RPMI8226 (cell line): ENCODE measurements at places on chromosomes 11 and 22.

DNA sequence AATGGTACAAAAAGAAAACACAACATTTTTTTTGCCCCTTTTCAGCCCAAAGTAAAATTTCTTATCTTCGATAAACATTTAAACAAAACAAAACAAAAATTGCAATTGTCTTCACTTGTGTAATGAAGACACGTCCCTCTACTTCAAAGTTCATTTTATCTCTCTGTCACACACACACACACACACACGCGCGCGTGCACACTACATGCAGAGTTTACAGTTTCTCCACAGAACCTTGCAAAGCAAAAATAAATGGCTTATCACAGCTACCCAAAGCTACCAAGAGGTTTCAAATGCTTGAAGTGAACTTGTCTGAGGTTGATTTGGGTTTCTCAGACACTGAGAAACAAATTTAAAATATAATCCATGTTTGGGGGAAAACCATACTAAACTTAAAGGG is 72.3 kb downstream of the ETS1 start:
- DNase-seq: no peak

DNA sequence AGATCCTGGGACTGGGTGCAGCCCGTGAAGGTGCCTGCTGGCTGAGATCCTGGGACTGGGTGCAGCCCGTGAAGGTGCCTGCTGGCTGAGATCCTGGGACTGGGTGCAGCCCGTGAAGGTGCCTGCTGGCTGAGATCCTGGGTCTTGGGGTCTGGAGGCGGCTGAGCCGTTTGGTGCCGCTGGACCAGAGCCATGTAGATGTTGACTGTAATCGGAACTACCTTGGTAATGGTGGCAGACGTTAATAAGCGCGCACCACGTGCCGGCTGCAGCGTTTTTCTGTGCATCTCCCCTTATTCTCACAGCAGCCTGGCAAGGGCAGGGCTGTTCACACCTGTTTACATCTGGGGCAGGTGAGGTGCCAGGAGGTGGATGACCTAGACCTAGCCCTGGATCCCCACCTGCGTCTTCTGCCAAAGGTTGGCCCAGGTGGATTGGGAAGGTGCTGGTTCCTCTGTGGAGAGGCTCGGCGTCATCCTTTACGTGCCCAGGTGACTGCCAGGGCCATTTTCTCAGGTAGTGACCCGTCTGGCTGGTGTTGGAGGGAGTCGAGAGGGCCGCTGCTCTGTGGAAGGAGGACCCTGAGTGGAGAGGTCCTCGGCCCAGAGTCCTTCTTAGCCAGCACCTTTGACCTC is 382.5 kb downstream of the TBC1D22A start:
- DNase-seq: no peak

GRCh38 chr11:8098361-8098760 is 17.4 kb downstream of the TUB start:
- no peak for DNase-seq

DNA sequence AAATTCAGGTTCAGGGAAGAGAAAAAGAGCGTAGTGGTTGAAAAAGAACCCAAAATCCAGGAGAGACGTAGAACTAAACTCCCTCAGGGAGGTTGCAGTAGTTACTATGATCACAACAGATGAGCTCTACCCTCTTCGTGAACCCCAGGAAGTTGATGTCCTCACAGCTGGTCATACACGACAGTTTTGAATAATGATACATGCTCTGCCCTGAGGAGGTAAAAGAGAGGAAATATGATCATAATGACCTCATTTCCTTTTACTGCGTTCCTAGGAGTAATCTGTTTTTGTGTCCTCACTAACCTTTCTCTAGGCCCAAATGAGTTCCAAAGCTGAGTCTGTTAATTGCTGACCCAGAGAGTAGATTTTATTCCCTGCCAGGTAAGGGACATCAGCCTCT is 1.3 kb downstream of the PATE2 start:
- no peak for DNase-seq

DNA sequence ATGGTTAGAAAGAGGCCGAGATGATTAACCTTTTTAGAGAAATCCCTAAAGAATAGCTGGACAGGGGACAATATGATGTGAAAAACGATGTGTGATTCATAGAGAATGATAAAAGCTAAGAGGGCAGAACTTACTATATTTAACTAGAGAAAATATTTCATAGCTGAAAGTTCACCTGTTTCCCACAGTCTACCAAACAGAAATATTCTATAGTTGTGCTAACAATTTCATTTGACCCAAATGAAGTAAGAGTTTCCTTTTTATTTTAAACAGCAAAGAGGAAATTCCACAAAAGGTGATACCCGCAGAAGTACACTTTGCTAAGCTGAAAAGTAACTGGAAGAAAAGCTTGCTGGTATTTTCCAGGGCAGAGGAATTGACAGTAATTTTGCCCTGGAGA is 26.7 kb downstream of the ALKBH8 start:
- no peak for DNase-seq

DNA sequence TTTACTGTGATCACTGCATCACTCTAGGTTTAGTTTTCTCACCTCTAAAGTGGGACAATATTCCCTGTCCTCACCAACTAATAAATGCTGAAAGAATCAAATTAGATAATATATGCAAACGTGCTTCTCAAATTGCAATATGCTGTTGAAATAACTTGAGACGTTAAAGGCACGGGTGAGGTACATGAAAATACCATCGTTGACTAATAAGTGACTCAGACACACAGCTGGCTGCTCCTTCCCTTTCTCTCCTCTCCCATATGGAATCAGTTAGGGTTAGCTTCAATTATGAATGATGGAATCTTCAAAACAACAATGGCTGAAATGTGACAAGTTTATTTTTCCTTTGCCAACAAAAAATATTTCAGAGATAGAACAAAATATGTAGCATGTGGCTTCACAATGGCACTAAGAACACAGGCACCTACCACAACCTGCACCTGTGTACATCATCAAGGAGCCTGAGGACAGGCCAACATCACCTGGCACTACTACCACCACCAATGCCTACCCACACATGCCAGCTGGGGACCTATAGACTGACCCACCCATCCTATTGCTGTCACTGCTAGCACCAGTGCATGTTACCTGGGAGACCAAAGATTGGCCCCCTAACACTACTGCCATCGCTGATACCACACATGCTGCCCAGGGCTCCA is 13.7 kb downstream of the GDPD4 start:
- no peak for DNase-seq

DNA sequence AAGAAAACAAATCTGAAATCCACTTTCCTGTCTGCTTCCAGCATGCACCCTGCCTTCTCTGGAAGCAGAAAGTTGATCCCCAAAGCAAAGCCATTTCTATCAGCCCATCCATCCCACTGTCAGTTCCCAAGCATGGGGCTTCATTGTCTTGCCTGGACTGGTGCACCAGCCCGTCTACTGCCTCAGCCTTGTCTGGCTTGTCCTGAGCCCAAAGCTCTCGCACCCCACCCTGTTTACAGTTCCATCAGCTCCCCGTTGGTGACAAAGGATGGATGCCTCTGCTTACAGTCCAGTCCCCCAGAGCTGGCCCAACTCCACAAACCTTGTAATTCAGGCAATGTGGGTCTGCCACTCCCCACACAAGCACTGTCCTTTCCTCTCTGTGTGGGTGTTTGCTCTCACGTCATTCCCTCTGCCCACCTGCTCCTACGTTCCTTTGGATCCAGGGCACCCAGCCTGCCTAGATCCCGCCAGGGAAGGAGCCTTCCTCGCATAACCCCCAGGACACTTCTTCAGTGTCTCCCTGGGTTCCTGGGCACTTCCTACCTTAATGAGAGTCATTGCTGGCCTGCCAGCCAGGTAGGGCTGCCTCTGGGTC is 38.8 kb downstream of the FBLN1 start:
- DNase-seq: no peak

- DNase-seq: no peak
Measured at GRCh38 chr22:30244066-30244465, 2.5 kb downstream of the LIF start.

DNA sequence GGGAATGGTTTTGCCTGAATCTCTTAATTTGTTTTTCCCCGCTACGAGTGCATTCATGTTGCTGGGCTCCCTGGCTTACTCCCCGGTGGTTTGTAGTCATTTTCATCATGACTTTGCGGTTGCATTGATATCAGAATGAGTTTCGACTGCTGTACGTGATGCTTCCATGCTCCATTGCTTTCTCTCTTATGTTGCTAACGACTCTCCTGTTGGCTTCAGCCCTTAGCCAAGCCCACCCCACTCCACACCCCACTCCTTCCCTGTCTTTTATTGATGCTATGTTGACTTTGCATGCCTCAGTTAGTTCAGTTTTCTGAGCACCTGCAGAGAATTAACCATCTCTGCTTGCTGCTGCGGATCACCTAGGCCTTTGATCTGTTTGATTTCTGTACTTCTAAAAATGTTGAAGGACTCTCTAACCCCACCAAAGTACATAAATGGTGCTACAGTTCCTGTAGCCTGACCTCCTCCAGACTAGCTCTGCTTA is 65.3 kb downstream of the ARFGAP2 start:
- no peak for DNase-seq

DNA sequence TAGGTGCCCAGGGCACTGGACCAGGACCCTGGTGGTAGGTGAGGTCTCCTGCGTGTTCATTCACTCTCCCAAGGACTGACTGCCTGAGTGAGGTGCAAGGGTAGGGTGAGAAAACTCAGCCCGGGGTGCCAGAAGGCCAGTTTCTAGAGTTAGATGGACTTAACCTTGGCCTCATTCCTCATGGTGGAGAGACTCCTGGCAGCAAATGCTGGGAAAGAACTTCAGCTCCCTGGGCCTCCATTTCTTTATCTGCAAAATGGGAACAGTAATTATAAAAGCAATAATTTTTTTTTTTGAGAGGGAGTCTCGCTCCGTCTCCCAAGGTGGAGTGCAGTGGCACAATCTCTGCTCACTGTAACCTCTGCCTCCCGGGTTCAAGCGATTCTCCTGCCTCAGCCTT is 47.7 kb downstream of the TRIOBP start:
- DNase-seq: no peak

DNA sequence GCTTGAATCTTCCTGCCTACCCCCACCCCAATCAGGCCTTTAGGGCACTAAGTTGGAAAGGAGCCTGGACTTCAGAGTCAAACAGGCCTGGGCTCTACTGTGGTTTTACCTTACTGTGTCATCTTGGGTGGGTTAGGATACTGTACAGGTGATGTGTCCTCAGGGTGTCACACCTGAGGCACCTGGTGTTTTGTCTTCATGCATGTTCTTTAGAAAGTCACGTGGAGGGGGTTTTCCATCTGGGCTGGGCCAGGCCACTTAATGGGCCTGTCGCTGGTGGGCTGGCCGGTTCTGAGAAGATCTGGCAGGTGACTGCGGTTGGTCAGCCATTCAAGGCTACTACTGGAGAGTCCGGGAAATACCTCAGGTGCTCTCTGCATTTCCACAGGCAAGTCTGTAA is 92.6 kb downstream of the SWAP70 start:
- no peak for DNase-seq

DNA sequence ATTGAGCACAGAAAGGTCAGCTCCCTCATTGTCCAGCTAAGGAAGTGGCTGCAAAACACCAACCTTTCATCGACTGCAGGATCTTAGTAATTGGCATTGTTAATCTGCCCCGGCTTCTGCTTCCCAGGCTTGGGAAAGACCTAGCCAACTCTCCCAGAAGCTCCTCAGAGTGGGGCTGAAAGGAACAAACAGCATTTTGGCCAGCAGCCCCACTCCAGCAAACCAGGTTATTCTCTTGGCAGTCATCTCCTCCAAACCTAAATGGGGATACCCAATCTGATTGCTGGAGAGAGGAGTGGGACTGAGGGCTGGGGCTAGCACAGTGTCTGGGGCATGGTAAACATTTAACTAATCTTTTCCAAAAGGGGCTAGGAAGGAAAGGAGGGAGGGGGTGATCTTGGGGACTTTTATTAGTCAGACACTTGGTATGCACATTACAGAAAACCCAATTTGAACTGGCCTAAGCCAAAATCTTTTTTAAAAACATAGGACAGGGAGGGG is 294.4 kb downstream of the MN1 start:
- no peak for DNase-seq

- DNase-seq: no peak
Measured at GRCh38 chr11:16795146-16795545, 56.7 kb downstream of the C11orf58 start.

GRCh38 chr11:130616573-130616972 is 168.1 kb downstream of the ADAMTS15 start:
- DNase-seq: no peak

DNA sequence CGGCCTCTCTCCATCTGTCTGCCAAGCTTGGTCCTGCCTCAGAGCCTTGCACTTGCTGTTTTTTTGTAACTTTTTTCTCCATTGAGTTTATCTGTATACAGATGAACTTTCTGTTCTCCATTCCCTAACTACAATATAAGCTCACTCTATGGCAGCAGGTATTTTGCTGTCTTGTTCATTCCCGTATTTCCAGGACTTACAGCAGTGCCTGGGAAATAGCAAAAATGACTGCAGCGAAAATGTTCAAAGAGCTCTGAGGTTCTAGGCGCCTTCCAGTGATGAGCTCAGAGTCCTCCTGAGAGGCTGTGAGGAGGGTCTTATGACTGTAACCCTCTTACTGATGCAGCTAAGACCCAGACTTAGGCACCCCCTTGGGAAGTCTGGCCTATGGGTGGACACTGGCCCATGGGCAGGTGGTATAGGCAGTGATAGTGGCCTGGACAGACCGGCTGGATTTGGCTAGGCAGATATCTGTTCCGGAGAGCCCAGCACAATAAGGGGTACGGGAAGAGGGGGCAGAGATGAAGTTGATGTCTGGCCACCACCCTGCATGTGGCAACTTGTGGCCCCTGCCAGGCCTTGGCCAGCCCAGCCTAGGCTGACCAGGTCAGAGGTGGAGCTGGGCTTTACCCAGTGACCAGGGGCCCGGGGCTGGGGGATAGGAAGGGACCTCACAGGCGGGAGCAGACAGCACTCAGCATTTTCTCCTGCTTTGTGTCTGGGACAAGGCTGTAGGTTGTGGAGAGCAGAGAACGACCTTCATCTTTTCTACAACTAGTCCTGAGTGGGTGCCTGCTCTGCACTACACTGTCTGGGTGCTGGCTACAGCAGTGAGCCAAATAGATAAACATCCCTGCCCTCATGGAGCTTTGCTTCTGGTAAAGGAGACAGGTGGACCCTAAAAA is 4.6 kb downstream of the ATF4 start:
- DNase-seq: no peak

DNA sequence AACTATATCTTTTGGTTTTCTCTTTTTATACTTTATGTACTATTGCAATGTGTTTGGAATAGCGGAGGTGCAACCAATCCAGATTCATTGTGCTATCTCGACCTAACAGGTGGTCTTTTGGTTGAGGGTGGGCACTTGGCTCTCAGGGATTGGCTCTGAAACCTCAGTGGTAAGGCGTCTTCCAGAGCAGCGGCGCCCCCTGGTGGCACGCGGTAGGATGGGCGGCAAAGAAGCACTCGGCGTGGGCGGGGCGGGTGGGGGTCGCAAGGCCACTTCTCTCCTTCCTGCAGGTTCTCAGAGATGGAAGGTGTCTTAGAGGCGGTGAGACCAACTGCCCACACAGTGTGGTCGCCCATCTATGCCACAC is 19.2 kb upstream of the PLET1 start:
- peak; percentile 71 for DNase-seq

GRCh38 chr11:38818720-38819119 is 2220.7 kb upstream of the RAG2 start:
- no peak for DNase-seq

- DNase-seq: no peak
Measured at GRCh38 chr11:21603886-21604285, 589.0 kb upstream of the ANO5 start.
